ENCODE measurements at places on chromosomes 2 and 18.

DNA sequence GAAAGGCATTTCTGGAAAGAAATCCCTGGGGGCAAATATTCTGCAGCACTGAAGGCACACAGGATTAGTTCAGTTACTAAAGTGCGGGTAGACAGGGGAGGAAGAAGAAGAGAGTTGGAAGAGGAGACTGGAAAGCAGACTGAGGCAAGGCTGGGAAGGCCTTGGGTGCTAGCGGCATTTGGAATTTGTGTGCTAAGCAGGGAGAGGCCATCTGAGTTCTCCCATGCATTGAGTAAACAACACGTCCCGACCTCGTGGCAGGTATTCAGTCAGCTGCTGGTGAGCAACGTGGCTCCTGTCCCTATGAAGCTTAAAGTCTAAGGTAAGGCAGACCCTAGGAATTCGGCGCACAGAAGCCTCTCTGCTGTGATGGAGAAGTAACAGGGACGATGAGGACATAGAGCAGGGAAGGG, 30.7 kb downstream of the ATP8B1 start:
- no peak for DNase-seq

GRCh38 chr2:192288295-192288694, 93.6 kb upstream of the TMEFF2 start:
- DNase-seq, result no peak

GRCh38 chr2:4791488-4791887, 900.7 kb upstream of the SOX11 start:
- DNase-seq, result no peak

- no peak for DNase-seq
Observed at GRCh38 chr18:29321561-29321960, 1144.6 kb upstream of the CDH2 start.

GRCh38 chr18:2522112-2522511, 49.2 kb downstream of the METTL4 start:
- DNase-seq, result no peak

DNA sequence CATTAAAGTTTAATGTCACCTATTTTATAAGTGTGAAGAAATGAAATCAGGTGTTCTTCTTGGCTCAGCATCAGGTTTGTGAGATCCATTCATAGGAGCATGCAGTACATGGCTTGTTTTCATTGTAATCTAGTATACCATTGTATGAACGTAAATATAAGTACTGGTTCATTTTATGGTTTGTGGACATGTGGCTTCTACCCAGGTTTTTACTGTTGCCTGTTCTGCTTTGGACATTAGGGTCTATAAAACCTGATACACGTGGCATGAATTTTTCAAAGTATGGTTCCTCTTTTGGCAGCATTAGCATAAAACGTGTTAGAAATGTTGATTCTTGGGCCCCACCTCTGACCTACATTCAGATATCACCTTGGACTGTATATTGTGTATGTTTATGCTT, 175.5 kb downstream of the PRPF40A start:
- no peak for DNase-seq

DNA sequence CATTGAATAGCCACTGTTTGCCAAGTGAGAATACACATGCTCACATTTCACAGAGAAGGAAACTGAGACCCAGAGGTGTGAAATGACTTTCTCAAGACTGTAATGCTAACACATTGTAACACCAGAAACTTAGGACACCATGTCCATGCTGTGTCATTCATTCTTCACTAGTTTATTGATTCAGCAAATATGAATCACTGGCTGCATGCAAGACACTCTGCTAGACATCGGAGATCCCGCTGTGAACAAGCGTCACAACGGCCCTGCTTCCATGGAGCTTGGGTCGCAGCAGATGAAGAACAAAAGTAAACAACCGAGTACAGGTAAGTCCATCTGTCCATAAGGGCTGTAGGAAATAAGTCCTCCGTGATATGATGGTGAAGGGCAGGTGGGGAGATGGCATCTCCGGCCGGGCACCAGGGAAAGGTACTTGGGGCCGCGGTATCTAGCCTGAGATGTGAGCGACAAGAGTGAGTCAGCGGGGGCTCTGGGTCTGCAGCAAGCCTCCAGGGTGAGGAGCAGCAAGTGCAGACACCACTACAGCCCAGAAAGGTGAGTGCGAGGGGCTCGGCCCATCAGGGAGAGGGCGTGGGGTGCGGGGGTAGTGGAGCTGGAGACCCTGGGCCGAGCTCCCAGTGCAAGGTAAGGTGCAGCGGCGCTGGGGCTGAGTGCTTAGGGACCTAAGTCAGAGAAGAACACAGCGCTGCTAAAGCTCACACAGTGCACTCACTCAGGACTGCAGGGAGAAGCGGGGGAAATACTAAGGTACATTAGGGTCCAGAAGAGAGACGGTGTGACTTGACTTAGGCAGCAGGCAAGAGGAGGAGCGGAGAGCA, 391.2 kb downstream of the FBXO15 start:
- DNase-seq, result no peak

GRCh38 chr2:102796337-102796736, 34.5 kb downstream of the TMEM182 start:
- DNase-seq, result no peak
